NCI-H2029 (cell line): ENCODE measurements at places on chromosomes 2 and 18.

GRCh38 chr2:201520201-201520600 lies 68.7 kb downstream of the STRADB start:
- no peak for DNase-seq

DNA sequence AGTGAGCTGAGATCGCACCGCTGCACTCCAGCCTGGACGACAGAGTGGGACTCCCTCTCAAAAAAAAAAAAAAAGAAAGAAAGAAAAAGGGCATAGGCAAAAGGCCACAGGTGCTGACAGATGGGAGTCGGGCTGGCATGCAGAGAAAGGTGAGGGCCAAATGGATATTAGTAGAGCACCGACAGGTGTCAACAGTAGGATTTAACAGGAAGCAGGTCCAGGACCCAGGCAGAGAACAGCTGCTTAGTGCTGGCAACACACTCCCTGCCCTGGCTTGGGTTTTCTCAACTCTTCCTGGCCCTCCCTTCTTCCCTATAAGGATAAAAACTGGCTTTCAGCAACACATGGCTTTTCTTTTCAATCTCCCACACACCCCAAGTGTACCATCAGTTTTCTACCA lies 84.9 kb downstream of the MRO start:
- no peak for DNase-seq

DNA sequence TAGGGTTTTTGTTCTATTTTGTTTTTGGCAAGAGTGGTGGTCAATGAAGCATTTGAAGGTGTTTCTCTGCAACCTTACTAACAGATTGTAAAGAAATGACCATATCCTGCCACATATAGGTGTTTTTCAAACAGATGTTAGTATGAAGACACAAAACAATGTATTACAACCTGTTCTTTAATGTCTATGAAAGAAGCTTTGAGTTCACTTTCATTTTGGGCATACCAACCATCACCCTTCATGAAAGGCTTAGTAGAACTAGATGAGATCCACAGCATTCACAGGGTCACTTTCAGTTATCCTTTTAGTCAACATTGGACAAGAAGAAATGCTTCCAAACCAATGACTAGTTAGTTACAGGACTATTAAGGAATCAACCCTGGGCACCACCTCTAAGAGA lies 95.1 kb downstream of the EHBP1 start:
- DNase-seq = no peak

DNA sequence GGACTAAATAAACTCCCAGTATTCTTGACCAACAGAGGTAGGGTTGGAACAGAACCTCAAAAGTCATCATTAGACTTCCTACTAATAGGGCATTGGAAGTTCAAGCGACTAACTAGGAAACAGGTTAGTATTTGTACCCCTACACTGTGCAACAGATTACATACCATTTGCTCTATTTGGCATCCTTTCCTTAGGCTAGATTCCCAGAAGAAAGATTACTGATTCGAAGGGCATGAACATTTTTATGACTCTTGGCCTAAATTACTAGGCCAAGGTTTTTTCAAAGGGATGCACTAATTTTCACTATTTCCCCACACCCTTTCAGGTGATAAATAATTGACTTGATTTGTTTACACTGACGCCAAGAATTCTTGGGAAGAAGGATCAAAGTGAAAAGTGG lies 104.8 kb upstream of the CYP1B1 start:
- no peak for DNase-seq

DNA sequence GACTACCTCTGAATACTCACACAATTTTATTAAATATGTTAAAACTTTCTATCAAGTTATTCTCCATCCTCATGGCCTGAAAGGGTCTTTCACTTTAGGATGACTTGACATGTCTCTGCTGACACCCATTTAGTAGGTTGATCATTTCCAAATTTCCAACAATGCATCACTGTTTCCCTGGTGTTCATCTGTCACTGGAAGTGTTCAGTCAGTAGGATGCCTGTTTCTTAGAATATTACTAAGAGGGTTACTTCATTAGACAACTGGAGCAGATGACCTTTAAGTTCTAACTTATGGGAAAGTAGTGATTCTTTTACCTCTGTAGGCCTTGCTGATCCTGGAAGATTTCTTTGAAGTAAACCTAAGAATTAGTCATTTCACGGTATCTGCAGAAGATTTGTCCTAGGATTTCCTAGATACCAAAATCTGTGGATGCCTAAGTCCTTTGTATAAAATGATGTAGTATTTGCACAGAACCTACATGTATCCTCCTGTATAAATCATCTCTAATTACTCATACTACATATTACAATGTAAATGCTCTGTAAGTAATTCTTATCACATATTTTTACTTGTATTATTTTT lies 77.7 kb downstream of the MAP3K20 start:
- DNase-seq = no peak

- DNase-seq = no peak
Measured at GRCh38 chr18:49052891-49053644, 102.3 kb upstream of the SMAD7 start.

DNA sequence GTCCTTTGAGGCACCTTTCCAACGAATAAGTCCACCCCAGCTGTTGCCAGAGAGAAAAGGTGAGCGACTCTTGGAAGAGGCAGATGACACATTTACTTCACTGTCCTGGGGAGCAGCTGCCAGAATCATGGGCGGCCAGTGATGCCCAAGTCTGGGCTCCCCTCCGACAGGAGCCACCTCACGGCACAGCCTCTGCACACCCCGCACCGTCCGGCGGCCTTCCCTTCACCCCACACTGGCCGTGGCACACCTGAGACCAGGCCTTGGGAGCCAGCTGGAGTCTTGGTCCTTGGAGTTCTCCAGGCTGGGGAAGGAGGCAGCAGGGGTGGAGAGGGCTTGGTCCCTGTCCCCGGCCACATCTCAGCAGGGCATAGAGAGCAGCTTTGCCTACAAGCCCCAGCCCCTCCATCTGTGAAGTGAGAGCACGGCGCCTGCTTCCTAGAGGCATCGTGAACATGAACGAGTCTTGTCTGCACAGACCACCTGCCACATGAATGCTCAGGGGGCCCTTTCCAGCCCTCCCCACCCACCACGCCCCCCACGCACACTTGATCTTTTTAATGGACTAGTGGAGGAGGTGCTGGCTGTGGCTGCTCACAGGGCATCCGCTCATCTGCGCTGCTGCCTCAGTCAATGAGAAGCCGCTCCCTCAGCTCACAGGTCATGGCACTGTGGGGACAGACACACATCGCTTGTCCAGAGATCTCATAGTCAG lies 400.2 kb upstream of the MYT1L start:
- DNase-seq = no peak

DNA sequence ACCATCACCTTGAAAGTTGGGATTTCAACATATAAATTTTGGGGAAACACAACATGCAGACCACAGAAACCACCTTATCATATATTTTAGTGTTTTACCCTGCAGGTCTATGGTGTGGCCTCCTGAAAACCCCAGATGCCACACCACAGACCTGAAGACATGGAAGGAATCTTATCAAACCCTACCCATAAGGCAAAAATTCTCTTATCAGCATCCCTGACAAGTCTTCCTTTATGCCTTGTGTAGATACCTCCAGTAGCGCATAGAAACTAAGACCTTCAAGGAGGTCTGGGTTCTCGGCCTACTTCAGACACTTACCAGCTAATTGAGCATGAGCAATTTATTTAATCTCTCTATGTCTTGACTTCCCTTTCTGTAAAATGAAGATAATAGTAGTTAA lies 59.1 kb upstream of the SLC14A2 start:
- DNase-seq = no peak

DNA sequence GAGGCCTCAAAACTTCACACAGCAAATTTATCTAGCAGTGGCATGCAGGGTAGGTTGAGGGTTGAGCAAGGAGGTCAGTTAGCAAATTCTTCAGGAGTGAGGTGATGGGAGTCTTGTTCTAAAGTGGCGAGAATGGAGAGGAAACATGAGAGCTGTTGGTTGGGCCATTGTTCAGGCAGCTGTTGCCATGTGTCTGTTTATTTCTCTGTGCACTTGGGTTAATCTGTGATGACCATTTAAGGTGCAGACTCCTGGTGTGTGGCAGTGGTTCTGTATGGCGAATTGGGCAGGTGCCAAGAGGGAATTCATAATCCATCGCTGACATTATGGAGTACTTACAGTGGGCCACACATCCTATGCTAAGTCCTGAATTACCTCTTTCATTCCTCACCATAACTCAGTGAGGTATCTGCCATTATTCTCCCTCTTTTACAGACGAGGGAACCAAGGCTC lies 30.4 kb downstream of the TMEM178A start:
- peak; percentile 88 for DNase-seq

DNA sequence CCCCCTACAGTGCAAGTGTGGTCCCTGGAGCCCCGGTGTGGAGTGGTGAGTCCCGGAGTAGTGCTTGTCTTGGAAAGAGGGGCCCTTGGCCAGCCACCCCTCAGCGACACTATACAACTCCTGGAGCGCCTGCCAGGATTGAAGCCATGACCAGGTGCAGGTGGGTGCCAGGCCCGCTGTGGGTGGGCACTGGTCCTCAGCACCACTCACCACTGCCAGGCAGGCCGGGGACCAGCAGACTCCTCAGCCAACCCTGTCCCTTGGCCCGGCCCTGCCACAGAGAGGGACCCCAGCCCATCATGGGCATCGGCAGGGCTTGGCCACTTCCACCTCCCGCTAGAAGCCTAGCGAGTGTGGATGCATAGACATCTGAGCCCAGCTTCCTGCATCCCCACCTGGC lies 42.2 kb downstream of the STK25 start:
- DNase-seq = no peak

GRCh38 chr2:48092846-48093803 lies 186.8 kb upstream of the FBXO11 start:
- DNase-seq = no peak

GRCh38 chr18:43405097-43405496 lies 127.8 kb upstream of the SYT4 start:
- DNase-seq = no peak

DNA sequence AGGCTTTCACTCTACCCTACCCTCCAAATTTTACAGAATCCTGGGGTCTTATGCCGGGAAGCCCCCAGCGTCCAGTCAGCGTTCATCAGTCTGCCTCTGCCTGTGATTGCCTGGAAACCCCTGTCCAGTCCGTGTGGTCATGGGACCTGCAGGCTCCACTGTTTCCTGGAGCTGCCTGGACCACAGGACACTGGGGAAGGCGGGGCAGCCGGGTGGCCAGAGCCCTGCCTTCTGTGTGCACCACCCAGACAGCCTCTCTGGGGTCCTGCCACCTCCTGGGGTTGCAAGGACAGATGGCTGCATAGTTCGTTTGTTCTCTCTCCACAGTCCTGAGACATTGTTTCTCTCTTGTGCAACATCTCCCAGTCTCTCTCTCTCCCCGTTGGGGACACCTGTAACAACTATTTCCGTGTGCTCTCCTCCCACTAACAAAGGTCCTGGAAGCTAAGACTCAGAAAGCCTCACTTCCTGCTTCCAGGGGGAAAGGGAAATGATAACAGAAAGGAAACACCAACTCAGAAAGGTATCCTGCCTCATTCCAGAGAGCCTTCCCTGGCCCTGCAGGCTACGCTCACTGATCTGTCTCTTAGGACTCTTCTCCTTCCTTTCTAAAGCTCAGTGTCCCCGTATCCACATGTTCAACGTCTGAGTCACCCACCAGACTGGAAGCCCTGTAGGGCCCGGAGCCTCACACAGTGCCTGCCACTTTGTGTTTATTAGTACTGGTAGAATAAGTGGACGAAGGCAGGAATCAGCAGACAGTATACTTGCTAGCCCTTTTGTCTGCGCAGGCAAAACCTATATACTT lies 192.8 kb upstream of the RAB12 start:
- no peak for DNase-seq

DNA sequence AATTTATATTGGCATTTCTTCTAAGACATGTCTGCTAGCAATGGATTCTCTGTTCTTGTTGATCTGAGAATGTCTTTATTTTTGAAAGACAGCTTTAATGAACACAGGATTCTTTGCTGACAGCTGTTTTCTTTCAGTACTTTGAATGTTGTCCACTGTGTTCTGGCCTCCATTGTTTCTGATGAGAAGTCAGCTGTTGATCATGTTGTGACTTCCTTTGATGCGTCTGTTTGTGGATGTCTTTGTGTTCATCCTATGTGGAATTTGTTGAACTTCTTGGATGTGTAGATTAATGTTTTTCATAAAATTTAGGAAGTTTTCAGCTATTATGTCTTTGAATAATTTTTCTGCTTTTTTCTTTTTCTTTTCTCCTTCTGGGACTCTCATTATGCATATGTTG lies 39.8 kb upstream of the KCNF1 start:
- no peak for DNase-seq

- no peak for DNase-seq
Measured at GRCh38 chr2:185676316-185676715, 62.3 kb upstream of the FSIP2 start.

DNA sequence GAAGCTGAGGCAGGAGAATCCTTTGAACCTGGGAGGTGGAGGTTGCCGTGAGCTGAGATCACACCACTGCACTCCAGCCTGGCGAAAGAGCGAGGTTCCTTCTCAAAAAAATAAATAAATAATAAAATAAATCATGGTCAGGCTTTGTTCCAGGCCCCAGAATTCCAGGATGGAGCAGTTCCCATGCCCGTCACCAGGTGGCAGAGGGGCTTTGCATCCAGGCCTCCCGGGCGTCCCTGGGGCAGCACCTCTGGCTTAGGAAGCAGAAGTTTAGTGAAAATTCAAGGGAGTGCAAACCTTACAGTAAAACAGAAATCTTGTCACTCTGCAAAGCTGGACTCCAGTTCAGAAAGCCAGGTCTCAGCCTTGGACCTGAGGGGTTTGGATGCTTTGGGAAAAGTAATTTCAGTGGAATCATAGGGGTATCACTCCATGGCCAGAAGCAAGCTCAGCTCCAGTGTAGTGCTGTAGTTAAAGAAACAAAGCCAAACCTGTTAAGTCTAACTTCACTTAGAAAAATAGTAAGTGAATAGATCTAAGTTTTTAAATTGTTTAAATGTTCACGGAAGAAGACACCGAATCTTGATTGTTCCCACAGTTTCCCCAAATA lies 512.7 kb downstream of the CMPK2 start:
- no peak for DNase-seq

DNA sequence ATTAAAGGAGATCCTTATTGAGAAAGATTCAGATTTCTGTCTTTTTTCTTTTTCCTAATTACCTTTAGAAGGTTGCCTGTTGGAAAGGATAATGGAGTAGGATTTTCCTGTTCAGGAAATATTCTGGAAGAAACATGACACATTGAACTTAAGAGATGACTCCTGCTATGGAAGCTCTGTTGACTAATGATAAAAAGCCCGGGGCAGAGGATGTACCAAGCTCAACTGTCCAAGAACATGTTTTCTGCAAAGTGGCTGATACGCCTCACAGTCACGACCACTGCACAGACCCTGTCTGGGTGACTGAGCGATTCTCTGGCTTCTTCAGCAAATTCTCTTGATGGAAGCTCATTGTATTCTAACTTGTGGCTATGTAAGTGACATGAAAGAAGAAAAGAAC lies 86.2 kb upstream of the THOC1 start:
- DNase-seq = no peak
